ENCODE measurements at places on chromosomes 11 and 22.
A peak's percentile ranks its signal among the peaks of the same experiment; 100 is the strongest.

GRCh38 chr22:30732426-30732825 lies 37.8 kb downstream of the OSBP2 start:
- DNase-seq: no peak

GRCh38 chr11:102494216-102494615 lies 36.3 kb downstream of the MMP7 start:
- DNase-seq: no peak

- no peak for DNase-seq
Observed at GRCh38 chr11:128052912-128053641, 534.3 kb downstream of the ETS1 start.

GRCh38 chr11:72326151-72326848 lies 82.3 kb upstream of the PHOX2A start:
- no peak for DNase-seq

GRCh38 chr22:50313021-50313420 lies 5.6 kb upstream of the PLXNB2 start:
- DNase-seq: no peak

DNA sequence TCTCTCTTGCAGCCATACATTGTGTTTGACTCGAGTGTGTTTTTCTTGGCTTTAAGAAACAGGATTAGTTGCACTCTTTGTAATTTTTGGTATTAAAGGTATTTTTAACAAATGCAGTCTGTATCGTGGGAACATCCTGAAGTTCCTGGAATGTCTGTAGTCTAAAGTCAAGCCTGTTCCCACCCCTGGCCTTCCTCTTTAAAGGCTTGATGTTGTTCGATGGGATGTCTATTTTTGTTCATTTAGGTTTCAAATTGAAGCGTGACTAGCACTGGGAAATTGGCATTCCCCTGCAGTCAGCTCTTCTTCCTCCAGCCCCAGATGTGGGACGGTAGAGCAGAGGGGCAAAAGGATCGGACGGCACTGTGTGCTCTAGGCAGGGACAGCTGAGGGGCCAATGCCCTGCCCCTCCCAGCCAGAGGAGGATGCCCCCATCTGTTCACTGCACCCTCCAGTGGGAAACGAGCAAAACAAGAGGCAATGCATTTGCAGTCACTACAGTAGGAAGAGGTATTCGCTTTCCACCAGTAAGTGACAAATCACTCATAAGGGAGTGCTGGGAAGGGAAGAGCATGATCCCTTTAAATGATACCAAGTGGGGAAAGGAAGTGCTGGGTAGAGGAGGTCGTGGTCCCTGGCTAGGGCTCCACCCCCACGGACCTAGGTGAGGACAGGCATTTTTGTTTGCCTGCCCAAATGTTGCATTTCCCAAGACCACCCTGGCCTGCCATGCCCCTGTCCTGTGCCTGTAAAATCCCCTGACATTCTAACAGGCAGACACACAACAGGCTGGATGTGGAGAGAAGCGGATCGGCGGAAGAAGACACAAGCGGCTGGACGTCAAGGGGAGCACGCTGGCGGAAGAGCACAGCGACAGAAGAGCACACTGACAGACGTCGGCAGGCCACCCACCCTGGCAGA lies 47.4 kb upstream of the SEPTIN5 start:
- DNase-seq: no peak

DNA sequence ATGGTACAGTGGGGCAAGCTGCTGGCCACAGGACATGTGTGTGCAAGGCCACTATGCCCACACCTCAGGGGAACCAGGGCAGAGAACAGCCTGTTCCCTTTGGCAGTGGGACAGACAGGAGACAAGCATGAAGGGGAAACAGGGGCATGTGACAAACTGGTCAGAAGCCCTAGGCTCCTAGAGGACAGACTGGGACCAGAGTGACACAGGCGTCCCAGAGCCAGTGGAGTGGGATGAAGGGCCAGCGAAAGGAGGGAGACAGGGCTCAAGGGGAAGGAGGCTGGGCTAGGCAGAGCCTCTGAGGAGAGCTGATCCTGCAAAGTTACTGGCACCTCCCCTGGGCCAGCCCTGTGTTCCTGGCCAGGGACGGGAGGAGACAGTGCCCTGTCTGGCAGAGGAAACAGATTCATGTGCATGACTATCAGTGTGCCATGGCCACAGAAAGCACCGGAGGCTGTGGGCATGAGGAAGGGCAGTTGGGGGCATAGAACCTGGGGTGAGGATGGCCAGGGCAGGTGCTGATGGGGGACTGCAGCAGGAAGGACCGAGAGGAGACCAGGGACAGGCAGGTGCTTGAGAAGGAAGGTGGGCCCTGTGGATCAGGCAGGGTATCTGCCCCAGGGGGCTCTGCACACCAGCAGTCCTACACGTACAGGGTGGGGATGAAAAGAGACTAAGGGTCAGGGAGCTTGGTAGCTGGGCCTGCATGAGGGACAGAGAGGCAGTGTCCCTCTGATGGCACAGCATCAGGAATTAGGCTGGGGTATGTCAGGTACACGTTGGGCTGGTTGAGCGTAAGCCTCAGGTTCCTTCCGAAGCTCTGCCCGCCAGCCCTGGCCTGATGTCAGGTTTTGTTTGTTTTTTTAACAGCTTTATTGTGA lies 9.8 kb downstream of the DERL3 start:
- DNase-seq: no peak

DNA sequence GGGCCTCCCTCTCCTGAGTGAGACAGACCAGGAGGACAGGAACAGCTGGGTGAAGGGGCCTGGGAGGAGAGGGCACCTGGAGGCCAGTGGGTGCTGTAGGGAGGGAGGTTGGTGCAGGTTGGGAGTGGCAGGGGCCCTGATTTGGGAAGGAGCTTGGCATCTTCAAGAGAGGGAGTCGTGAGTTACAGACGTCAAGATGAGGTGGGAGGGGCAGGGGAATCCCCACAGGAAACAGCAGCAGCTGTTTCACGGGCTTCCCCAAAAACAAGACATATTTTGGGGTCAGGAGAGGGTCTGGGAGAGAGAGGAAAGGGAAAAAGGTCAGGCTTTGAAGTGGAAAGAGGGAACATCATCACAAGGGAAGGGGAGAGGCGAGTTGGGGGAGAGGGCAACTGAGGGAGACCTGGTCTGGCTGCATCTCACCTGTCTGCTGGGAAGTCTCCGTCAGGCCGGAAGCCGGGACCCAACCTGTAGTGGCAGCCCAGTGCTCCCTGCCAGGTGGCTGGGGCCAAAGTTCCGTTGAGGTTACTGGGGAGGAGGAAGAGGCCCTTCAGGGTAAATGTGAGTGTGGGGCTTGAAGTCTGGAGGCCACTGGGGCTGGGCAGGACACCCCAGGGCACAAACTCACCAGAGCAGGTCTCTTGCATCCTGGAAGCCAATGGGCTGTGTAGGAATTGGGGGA lies 4.4 kb downstream of the NAALADL1 start:
- no peak for DNase-seq

GRCh38 chr11:36443661-36444060 lies 66.4 kb downstream of the TRAF6 start:
- no peak for DNase-seq

DNA sequence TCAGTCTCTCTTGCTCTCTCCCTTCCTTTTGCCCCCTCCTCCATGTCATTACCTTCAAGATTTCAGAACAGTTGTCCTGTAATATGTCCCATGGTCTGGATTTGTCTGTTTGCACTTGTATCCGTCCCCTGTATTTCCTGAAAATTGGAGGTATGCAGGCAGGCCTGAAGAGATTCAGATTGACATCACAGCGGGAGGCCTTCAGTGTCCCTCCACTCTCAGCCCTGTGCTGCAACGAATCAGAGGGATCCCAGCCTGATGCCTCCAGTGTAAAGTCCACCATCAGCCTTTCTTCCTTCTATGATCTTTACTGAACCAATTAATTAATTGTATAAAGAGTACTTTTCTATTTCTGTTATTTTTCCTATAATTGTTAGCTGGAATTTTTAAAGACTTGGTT lies 57.3 kb downstream of the ELMOD1 start:
- DNase-seq: no peak

DNA sequence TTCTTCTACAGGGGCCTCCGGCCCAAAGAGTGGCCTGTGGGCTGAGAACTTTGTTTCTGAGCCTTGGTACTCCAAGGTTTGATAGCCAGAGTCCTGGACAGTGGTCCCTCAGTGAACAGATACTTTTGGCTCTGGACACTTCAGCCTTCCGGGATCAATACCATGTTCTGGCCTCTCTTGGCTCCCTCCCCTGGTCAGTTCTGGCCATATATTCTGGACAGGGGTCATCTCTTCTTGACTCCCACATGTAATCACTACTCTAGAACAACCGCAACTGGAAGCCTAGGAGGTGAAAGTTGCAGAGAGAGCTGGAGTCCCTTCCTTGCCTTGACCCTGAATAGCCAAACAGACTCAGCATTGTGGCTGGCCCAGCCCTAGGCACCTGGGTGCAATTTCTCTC lies 2.3 kb downstream of the RTN4RL2 start:
- no peak for DNase-seq

GRCh38 chr11:40285558-40285957 lies 1173.9 kb downstream of the LRRC4C start:
- no peak for DNase-seq

DNA sequence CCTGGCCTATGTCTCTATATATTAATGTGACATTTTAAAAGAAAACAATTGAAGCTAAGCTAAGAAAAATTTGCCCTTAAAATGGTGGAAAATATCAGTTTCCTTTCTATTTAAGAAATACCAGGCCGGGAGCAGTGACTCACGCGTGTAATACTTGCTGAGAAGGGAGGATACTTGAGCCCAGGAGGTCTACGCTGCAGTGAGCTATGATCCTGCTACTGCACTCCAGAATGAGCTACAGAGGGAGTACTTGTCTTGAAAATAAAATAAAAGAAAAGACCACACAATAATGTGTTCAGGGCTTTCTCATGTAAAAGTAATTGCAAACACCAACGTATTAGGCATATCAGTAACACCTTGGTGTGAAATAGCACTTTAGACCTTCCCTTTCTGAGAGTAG lies 1.4 kb upstream of the PRSS23 start:
- DNase-seq: no peak

DNA sequence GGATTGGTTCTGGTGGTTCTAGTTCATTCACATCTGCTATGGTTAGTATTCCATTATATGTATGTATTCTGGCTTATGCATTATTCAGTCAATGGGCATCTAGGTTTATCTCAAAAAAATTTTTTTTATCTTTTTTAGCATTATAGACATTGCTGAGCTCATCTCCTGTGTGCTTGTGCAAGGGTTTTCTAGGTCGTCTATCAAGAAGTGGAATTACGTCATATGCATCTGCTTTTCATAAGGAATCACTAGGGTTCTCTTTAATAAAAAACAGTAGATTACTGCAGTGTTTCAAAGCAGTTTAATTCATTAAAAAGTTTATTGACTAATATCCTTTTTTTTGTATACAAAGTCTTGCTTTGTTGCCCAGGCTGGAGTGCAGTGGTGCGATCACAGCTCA lies 21.3 kb downstream of the TBC1D22A start:
- no peak for DNase-seq

- DNase-seq: no peak
Observed at GRCh38 chr11:120316880-120317688, 8.0 kb upstream of the TLCD5 start.

- DNase-seq: no peak
Observed at GRCh38 chr11:92149996-92150395, 74.6 kb upstream of the FAT3 start.

DNA sequence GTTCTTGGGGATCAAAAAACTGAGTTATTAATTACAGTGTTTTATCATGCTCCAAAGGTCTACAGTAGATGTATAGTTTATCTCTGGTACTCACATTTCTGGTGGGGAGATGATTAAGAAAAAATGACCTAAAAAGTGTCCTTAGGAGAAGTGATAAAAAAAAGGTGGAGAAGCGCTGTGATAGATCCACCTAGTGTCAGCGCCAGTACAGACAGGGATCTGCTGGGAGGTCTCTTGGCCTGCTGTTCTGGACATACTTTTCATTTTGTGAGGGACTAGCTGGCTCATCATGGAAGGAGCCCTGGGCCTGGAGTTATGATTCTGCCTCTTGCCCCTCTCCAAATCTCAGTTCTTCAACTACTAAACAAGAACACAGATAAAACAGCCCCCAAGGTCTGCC lies 2.9 kb downstream of the ELF5 start:
- DNase-seq: no peak

DNA sequence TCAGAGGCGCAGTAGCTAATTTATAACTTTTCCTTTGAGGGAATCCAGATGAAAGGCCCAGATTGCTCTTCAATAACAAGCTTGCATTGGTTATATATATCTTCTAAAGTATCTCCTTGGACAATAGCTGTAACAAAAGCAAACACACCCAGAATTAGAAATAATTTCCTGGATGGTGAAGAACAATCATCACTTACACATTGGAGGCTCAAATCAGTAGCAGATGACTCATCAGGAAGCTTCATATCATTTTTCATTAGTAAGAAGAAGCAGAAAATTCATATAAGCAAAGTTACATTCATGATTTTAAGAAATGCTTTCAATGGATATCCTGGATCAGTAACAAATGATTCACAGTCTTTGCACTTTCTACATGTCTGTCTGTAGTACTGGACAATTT lies 173.6 kb upstream of the CCDC90B start:
- DNase-seq: no peak

- DNase-seq: peak; percentile 43
Observed at GRCh38 chr11:66022401-66023185, 3.7 kb downstream of the CATSPER1 start.

- peak; percentile 56 for DNase-seq
Observed at GRCh38 chr11:115581871-115582639, 77.8 kb upstream of the CADM1 start.

GRCh38 chr11:12274558-12275197 lies 102.7 kb upstream of the PARVA start:
- DNase-seq: no peak

DNA sequence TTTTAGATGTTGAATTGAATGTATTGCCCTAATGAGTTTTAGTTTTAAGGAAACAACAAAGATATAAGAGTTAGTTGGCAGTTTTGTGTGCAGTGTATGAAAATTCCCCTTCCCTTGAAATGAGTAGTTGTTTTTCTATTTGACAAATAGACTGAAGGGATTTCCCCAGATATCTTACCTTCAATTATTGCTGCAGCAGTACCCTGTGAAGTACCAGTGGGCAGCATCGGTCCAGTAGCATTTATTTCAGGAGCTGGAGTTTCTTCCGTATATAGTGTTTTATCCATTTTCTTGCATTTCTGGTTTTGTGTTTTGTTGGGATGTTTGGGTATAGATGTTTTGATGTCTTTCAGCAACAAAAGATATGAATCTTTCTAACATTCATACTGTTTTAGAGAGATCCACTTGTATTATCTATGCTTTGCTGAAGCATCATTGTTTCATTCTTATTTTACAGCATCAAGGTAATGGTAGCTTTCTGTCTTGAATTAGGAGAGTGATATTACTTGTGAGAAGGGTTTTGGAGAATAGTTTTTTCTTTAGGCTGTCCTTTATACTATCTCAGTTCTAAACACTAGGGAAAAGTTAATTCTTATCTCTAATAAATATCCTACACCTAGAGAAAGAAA lies 7.4 kb downstream of the KMT2A start:
- DNase-seq: no peak

Measured in NCI-H510A (cell line).